ENCODE measurements at places on chromosomes 5 and 9.
A peak's percentile ranks its signal among the peaks of the same experiment; 100 is the strongest.

DNA sequence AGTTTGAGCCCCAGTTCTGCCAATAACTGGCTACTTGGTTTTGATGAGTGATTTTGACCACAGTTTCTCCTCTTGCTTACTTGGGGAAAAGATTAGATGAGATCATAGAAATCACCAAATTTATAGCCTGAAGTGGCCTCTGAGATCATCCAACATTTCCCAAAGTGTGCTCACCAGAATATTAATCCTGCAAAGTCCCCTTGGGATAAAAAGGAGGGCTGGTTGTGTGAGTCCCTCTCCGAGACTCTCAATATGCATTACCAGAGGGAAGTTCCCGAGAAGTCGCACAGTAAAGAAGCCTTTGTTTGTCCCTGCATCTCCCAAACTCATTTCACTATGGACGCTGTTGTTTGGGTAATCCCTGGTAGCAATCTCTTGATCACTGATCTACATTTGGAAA lies 88.4 kb upstream of the ADRA1B start:
- no peak for DNase-seq

- DNase-seq, result peak; percentile 51
Observed at GRCh38 chr9:91905991-91906469, 44.0 kb downstream of the ROR2 start.

- peak; percentile 22 for DNase-seq
Observed at GRCh38 chr9:129237164-129237611, 59.1 kb upstream of the IER5L start.

DNA sequence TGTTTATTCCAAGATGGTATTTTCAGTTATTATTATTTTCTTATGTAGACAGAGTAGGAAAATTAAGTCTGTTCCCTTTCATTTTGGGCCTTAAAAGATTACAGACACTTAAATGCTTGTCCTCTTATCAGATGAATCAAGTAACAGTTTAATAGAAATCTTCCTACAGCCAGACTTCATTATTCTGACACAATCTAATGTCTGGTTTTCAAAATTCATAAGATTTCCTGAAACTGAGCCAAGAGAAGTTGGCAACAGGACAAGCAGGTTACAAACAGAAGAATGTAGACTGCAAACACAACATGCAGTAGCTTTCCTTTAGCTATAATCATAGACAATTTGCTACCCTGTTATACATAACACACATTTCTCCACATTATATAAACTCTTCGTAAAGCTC lies 130.5 kb downstream of the FBXL17 start:
- DNase-seq, result no peak

Measured in CD4-positive, alpha-beta T cell treated with Interleukin-1 beta for 1 hour (primary cell).